ENCODE measurements at places on chromosomes 13 and 19.

GRCh38 chr19:3275583-3276340 lies 51.3 kb downstream of the CELF5 start:
- no peak for DNase-seq

- no peak for DNase-seq
These were observed 22.1 kb downstream of the MAST3 start for GRCh38 chr19:18119717-18120105.

DNA sequence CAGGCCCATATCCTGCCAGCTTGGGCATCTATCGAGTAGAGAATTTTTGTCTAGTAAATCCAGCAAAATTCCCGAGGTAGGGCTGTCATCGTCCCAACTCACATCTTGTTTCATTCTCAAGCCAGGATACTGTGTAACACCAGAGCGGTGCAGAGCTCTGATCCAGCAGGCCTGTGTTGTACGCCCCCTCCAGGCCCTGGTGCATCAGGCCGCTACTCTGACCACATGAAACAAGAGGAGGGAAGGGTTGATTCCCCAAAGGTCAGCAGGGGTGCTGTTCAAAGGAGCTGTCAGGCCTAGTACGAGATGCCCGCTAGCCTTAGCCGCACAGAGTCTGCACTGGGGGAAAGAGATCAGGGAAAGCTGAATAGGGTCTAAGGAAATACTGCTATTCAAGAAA lies 276.0 kb downstream of the SLC7A1 start:
- DNase-seq: no peak

GRCh38 chr13:42259515-42259914 lies 12.4 kb upstream of the AKAP11 start:
- no peak for DNase-seq

DNA sequence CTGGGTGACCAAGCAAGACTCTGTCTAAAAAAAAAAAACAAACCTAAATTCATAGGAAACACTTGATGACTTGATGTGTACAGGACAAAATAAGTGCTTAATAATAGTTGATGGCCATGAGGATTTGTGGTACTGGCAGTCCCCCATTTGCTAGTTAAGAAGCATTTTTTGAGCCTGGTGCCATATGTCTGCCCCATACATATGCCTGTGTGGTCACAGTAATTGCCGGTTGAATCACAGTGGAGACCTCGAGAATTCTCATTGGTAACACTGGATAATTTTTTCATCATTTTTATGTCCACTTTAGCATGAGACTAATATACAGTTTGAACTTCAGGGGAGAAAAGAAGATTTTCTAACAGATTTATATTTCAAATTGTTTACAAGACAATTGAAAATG lies 79.2 kb downstream of the LRCH1 start:
- no peak for DNase-seq

GRCh38 chr13:41562083-41562482 lies 104.7 kb downstream of the RGCC start:
- DNase-seq: peak; percentile 84

DNA sequence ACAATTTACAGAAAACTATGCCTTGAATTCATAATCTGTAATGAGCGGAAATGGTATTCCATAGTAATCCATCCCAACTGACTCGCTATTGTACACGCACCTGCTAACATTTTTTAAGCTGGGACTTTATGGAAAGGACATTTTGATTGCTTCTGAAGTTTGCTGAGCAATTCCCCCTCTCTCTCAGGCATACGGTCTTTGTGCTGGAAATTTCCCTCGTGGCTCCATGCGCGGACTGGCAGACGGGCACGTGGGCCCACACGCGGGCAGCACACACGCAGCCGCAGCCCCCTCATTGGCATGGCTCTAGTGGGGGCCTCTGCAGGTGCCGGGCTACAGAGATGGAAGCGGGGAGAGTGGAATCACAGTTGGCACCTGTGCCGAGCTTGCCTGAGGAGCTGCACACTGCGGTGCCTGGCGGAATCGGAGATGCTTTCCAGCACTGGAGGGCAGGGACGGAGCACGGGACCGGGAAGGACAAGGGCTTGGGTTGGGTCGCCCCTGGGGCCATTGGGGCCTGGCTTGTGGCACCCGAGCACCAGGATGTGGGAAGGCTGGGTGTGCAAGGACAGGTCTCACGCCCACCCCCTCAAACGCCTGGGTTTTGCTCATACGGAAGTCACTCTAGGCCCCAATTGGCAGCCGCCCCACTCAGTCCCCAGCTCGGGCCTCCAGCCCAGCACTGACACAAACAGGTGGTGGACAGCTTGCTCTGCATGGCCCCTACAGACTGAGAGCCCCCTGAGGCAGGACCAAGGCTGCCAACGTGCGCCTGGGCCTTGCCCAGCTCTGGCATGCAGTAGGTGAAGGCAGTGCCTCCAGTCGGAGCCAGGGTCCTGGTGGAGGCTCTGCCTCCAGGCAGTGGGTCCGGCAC lies 30.2 kb upstream of the CCNE1 start:
- no peak for DNase-seq

GRCh38 chr19:15488489-15489226 lies 9.4 kb upstream of the PGLYRP2 start:
- DNase-seq: no peak

GRCh38 chr13:97310809-97311436 lies 88.8 kb downstream of the MBNL2 start:
- DNase-seq: no peak

DNA sequence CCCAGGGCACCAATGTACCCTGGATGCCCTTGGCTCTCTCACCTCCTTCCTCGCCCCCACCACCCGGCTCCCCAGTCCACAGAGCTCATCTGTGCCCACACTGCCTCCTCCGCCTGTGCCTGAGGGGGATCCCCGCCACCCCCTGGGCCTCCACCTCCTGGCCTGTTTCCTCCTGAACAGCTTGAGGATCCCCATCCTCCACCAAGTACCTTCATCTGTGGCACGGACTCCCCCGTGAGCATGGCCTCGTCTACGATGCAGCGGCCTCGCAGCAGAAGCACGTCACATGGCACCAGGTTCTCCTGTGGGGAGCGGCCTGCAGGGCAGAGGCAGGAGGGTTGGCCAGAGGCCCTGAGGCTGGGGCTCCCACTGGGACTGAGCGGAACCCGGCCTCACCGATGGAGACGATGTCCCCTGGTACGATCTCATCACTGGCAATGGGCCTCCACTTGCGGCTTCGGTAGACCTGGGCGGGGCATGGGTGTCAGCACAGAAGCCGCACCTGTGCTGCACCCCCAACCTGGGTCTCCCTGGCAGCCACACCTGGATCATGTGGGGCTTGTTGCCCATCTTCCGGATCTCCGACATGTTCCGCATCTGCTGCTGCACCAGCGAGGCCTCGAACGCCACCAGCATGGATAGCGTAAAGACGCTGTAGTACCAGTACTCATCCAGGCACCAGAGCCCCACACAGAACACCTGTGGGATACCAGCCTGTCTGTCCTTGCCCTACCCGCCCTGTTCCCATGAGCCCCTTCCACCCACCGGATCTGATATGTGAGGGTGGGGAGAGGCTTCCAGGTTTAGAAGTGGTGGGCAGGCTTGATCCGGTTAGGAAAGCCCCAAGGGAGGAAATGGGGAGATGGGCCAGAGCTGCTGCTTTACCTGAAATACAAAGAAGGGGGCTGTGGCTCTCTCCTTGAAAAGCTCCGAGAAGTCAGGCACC lies 6.8 kb downstream of the ATP13A1 start:
- DNase-seq: no peak

DNA sequence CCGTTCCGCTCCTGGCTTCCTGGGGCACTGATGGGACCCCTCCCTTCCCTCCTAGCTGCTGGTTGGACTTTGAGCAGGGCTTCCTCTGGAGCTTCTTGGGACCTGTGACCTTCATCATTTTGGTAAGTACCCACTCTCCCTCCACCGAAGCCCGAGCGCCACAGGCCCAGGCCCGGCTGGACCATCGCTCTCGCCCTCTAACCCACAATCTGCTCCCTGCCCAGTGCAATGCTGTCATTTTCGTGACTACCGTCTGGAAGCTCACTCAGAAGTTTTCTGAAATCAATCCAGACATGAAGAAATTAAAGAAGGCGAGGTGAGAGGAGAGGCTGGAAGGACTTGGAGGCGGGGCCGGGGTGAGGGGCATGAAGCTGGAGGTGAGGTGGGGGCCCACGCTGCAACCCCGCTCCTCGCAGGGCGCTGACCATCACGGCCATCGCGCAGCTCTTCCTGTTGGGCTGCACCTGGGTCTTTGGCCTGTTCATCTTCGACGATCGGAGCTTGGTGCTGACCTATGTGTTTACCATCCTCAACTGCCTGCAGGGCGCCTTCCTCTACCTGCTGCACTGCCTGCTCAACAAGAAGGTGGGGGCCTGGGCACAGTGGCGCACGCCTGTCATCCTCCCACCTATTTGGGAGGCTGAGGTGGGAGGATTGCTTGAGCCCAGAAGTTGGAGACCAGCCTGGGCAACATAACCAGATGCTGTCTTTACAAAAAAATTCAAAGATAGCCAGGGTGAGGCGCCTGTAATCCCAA lies 12.3 kb downstream of the DDX39A start:
- no peak for DNase-seq

DNA sequence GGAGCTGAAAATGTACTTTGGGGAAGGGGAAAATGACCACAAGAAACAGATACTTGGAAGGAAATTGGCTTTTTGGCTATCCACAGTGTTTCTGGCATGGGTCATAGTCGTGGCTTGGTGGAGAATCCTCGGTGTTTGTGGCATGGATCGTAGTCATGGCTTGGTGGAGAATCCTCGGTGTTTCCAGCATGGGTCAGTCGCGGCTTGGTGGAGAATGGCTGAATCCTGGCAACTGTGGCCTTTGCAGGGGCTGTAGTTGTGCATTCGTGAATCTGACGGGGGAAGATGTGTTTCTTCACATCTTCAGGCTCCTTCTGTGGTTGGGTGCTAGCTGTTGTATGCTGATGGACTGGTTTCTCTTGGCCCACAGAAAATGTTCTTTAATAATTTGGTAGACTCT lies 61.7 kb upstream of the MCF2L start:
- no peak for DNase-seq

- no peak for DNase-seq
These were observed 54.5 kb downstream of the RGCC start for GRCh38 chr13:41511827-41512226.

DNA sequence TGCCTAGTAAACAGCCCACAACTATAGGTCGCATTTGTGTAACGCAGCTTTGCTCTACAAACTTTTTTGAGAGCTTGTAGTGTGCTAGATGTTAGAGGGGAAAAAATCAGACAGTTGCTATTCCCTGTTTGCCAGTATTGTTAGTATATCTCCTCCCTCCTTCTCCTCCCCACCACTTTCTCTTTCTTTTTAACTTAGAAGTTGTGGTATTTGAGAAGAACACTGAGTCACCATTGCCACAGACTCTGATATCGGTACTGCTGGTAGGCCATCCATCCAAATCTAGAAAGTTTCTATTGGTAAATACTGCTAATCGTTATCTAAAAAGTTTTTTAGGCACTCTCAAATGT lies 666 bp downstream of the POMP start:
- no peak for DNase-seq

- DNase-seq: no peak
These were observed 973.7 kb downstream of the UQCRFS1 start for GRCh38 chr19:28239270-28239669.

- DNase-seq: no peak
These were observed 310.2 kb downstream of the SLITRK5 start for GRCh38 chr13:87981416-87981815.
